SW480 (cell line): ENCODE measurements at places on chromosomes 6 and 20.
A peak's percentile ranks its signal among the peaks of the same experiment; 100 is the strongest.

- no peak for DNase-seq
Measured at GRCh38 chr6:130600880-130601341, 226.3 kb upstream of the SMLR1 start.

GRCh38 chr6:106163446-106163965, 77.4 kb downstream of the PRDM1 start:
- DNase-seq: no peak

DNA sequence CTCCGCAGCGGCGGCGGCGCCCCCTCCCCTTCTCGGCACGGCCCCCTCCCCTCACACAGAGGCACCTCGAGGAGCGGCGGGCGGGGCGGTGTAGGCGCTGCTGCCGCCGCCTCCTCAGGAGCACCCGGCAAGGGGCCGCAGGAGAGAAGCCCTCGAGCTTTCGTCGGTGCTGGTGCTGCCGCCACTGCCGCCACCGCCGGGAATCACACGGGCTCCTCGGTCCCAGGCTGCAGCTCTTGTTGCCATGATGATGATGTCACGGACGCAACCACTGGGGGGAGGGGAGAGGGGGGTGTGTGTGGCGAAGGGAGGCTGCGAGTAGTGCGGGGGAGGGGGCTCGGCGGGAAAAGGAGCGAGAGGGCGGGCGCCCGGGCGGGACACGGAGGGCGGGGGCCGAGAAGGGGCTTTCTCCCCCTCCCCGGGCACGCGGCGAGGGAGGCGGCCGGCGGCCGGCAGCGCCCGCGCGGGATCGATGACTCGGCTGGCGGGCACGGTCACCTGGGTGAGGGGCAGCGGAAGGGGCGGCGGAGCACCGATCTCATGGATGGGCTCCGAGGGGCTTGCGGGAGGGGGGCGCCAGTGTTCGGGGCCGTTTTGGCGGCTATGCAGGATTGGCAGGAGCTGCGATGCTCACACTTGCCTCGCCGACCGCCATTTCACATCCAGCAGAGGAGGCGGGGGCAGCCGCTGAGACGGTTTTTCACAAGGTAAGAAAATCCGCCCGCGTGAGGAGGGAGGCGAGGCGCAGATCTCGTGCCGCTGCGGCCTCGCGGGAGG, at the start of gene REV3L:
REV3L (minus strand) TSS at position 260 of the 777 bp plus-strand sequence. CDS start 330 bp downstream, outside the sequence.
- DNase-seq: peak; percentile 88

GRCh38 chr6:125057392-125058246, 95.4 kb downstream of the RNF217 start:
- no peak for DNase-seq

GRCh38 chr6:149139782-149140136, 177.8 kb upstream of the TAB2 start:
- no peak for DNase-seq

GRCh38 chr6:56749632-56750151, 107.0 kb upstream of the DST start:
- DNase-seq: peak; percentile 57
